ENCODE measurements at places on chromosomes 1 and 21.

GRCh38 chr1:167708940-167709389 lies 12.8 kb upstream of the MPZL1 start:
- H3K27me3 ChIP-seq = peaks cover 28% of the 10 kb centered on the region
- no peak overlapping the region for H3K27ac ChIP-seq
- no peak for DNase-seq
- H3K4me1 ChIP-seq = peaks cover 50% of the 10 kb centered on the region

DNA sequence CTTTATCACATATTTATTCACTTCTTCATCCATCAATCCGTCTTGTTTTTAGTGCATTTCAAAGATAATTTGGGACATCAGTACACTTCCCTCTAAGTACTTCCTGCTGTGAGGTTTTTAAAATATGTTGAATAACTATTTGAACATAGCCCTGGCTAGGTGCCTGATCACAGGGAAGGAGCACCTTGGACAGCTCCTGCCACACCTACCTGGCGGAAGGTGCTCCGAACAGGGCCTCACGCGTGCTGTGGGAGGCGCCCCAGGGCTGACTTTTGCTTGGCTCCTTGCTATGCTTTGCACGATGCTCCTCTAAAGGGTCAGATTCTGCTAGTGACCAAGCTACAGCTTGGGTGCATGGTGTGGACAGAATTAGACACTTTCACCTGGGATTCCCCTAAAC lies 4.9 kb upstream of the ATXN7L2 start:
- no peak overlapping the region for H3K27ac ChIP-seq
- DNase-seq = peak; percentile 77
- H3K36me3 ChIP-seq = no peaks in the 10 kb centered on the region
- no peaks in the 10 kb centered on the region for H3K4me1 ChIP-seq
- no peak overlapping the region for H3K4me3 ChIP-seq
- H3K27me3 ChIP-seq = peaks cover 10% of the 10 kb centered on the region

DNA sequence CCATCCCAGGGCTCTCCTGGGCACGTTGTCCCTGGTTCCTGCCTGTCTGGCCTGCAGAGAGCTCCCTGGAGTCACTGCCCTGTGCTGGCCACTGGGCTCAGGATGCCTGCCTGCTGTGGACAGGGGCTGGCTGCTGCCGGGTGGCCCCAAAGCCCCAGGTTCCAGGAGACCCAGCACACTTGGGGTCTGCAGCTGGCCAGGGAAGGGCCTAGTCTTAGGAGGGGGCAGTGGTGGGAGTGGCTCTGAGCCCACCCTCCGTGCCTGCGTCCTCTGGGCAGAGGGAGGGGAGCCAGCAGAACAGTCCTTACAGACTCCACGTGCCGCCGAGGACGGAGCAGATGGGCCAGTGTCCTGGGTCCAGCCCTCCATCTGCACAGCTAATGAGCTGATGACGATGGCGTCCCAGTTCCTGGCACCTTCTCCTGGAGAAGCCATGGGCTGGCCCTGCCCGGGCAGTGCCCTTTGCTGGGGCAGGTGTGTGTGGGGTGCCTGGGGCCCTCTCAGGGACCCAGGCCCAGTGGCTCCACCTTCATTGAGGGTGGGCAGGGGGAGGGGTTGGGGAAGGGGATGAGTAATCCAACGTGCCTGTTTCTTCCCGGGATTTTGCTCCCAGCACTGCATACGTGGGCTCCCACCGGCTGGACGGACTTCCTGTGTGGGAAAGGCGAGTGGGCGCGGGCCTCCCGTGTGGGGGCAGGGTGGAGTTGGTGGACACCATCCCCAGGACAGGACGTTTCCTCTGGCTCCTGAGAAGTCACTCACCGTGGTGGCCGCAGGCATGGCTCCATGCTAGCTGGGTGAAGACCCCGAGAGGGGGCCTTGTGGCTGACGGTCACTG lies 6.8 kb upstream of the PLCH2 start:
- H3K4me1 ChIP-seq = no peaks in the 10 kb centered on the region
- DNase-seq = no peak
- no peaks in the 10 kb centered on the region for H3K36me3 ChIP-seq
- no peak overlapping the region for H3K27ac ChIP-seq
- H3K27me3 ChIP-seq = no peaks in the 10 kb centered on the region

DNA sequence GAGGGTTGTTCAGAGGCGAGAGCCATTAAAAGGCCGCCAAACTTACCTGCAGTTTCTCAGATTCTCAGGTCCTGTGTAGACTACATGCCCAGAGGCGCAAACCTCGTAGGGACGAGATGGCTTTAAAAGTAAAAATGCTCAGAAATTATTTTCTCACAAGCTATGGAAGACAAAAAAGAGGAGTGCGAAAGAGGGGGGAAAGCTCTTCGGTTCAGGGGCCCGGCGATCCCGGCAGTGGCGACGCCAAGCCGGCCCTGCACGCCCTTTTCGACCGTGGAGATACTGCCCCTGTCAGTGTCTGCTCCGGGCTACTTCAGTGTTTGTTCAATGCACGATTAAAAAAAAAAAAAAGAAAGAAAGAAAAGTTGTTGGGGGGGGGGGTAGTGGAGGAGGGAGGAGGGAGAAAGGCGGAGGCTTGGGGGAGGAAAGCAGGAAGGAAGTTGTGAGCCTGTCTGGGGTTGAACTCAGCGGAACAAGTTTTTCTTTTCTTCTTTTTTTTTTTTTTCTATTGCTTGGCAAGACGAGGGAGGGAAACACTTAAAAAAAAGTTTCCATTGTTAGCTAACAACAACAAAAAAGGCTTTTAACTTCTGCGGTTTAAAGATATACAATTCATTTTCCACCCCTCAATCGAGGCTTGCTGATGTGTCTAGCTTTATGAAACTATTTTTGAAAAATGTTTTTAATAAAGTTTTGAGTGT lies at the start of gene ITPKB:
Gene ITPKB, minus strand, starts transcription at position 288 of the 701 bp plus-strand sequence. CDS start 1,824 bp downstream, outside the sequence.
- DNase-seq = peak; percentile 48
- peaks cover 84% of the 10 kb centered on the region for H3K27me3 ChIP-seq
- H3K36me3 ChIP-seq = no peaks in the 10 kb centered on the region

DNA sequence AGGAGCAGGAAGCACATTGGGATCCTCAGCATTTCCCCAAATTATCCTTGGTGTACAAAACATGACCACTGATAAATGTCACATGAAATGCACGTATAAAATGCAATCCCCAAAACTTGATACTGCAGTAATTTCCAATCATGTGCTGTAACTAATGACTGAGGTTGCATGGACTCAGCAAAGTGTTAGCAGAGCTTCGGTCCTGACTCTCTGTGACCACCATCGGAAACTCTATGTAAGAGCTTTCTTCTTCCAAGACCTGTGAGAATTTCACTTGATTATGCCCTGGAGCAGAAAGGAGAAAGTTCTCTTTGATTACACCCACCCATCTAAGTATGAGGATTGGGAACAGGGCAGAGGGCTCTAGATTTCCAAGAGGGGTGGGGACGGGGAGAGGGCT lies 908 bp downstream of the CD53 start:
- no peak overlapping the region for H3K27ac ChIP-seq
- H3K4me3 ChIP-seq = no peak overlapping the region
- no peak for DNase-seq
- H3K4me1 ChIP-seq = peaks cover 10% of the 10 kb centered on the region
- no peaks in the 10 kb centered on the region for H3K36me3 ChIP-seq
- no peaks in the 10 kb centered on the region for H3K27me3 ChIP-seq

GRCh38 chr1:32014199-32014947 lies 705 bp downstream of the KHDRBS1 start:
- H3K27me3 ChIP-seq = no peaks in the 10 kb centered on the region
- H3K36me3 ChIP-seq = peaks cover 6% of the 10 kb centered on the region
- H3K27ac ChIP-seq = peak overlapping the region; percentile 89
- peak overlapping the region; percentile 100 for H3K4me3 ChIP-seq
- peak; percentile 52 for DNase-seq
- H3K4me1 ChIP-seq = peaks cover 25% of the 10 kb centered on the region

- H3K4me3 ChIP-seq = 0 out of 2 replicates have a peak overlapping the region, but pooled peaks have one; percentile 23
- no peak overlapping the region for H3K27ac ChIP-seq
- H3K36me3 ChIP-seq = no peaks in the 10 kb centered on the region
- peaks cover 24% of the 10 kb centered on the region for H3K4me1 ChIP-seq
Observed at GRCh38 chr21:35428489-35428888, 379.4 kb upstream of the RUNX1 start.

GRCh38 chr1:94530373-94530878 lies 11.1 kb downstream of the F3 start:
- peaks cover 20% of the 10 kb centered on the region for H3K36me3 ChIP-seq
- H3K4me1 ChIP-seq = peaks cover 15% of the 10 kb centered on the region
- H3K27ac ChIP-seq = no peak overlapping the region
- H3K4me3 ChIP-seq = no peak overlapping the region
- no peaks in the 10 kb centered on the region for H3K27me3 ChIP-seq

DNA sequence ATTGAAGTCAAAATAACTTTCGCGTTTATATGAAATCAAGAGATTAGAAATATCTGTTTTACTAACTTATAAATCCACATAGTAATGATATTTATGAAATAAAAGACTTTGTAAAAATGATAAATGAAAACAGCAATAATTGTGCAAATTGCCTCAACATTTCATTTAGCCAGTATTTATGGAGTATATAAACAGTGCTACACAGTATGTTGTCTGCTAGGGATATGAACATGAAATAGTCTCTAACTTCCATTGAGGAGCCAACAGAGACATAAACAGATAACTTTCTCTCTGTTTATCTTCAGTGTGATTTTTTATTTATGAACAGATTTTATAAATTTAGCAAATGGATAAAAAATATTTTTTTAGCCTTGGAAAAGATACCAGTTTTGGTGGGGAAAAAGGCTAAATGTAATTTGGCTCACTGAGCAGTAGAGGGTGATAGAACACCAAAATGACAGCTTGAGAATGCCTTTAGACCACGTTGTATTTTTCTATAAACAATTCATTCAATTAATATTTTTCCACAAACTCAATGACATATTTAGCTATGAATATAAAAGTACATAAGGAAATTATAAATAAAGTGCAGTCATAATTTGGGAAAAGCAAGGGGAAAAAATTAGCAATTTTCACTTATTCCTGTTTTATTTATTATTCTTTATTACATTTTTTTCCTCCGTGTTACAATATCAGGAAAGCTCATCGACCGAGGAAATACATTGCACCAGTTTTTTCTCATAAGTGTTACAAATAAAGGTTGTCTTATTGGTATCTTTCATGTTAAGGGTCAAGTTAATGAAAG lies 47.5 kb upstream of the EEIG2 start:
- 0 out of 2 replicates have a peak, but pooled peaks cover 4% of the 10 kb centered on the region for H3K4me1 ChIP-seq
- peak; percentile 52 for DNase-seq
- H3K4me3 ChIP-seq = no peak overlapping the region
- no peaks in the 10 kb centered on the region for H3K36me3 ChIP-seq
- no peak overlapping the region for H3K27ac ChIP-seq

DNA sequence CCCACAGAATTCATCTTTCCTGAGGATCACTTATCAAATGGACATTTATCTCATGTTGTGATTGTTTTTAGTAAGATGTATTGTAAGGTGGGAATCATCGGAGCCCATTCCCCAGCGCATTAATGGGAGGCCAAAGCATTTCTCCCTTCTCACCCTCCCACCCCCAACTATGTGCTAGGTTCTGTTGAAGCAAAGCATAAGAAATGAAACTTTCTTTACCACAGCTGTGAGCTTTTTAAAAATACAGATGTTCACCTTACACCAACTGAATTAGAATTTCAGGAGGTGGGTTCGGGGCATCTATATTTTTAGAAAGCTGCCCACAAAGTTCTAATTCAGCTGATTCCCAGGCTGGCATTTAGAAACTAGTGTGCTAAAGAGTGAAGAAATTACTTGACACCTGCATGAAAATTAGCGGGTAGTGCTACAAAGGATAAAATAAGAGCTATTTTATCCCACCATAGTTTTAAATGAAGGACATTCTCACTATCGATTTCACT lies 26.3 kb downstream of the UAP1 start:
- H3K27me3 ChIP-seq = no peaks in the 10 kb centered on the region
- H3K4me3 ChIP-seq = no peak overlapping the region
- H3K4me1 ChIP-seq = no peaks in the 10 kb centered on the region
- no peak overlapping the region for H3K27ac ChIP-seq
- no peak for DNase-seq

DNA sequence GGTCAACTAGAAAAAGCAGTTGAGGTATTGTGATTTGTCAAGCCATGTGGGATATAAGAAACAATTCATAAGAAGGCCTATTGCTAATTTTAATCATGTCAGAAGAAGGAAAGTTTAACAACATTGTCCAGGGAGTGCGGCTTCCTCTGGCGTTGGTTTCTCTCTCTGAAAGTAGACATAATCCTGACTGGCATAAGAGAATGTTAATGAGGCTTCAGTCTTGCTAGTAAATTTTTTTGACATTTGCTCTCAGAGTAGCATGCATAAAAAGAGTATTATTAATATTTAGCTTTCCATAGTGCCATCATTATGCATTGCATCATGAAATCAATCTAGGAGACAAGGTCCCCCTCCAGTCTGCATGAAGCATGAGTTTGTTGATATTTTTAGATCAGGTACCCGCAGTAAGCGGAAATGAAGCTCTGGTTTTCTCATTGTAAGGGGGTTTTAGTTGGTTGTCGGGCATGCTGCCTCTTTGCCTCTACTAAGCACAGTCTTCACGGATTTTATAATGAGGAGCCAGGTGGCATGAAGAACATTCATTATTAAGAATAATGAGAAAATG lies 12.8 kb upstream of the PRDM2 start:
- H3K4me3 ChIP-seq = no peak overlapping the region
- no peak for DNase-seq
- no peaks in the 10 kb centered on the region for H3K36me3 ChIP-seq
- H3K27ac ChIP-seq = no peak overlapping the region
- peaks cover 7% of the 10 kb centered on the region for H3K4me1 ChIP-seq

DNA sequence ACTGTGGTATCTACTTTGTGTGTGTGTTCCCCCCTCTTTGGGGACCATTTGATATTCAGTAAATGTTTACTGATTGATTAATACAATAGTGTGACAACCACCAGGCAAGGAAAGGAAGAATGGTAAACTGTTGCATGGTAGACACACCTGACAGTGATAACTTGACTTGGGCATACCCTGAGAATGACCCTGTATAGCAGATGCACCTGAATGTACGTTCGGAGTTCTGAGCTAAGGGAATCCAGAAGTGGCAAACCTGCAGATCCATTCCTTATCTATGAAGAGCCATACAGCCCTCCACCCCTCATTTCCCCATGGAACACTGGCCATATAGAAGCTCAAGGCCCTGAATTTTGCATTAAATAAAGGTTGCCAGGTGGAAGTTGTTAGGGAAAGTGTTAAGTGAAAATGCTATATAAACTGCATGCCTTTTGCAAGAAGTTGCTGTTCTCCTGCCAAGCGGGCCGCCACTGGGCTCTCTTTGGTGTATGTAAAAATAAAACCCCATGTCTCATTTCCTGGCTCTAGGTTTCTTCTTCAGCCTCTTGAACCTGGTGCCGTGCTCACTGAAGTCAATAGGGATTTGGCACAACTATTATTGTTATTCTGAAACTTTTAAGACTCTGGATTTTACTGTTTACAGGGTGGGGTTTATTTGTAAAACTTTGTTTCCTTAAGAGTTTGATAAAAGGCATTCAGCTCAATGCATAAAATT lies 32.6 kb upstream of the DENND1B start:
- H3K4me1 ChIP-seq = peaks cover 32% of the 10 kb centered on the region
- H3K4me3 ChIP-seq = no peak overlapping the region
- H3K36me3 ChIP-seq = no peaks in the 10 kb centered on the region

GRCh38 chr1:214854126-214854875 lies 228.2 kb upstream of the KCNK2 start:
- no peak overlapping the region for H3K27ac ChIP-seq
- H3K27me3 ChIP-seq = no peaks in the 10 kb centered on the region
- H3K4me3 ChIP-seq = no peak overlapping the region
- H3K36me3 ChIP-seq = peaks cover 9% of the 10 kb centered on the region
- no peak for DNase-seq
- H3K4me1 ChIP-seq = no peaks in the 10 kb centered on the region

All from GM23338 (cell line).